B cell (primary cell): ENCODE measurements at places on chromosomes 12 and 14. TPM values are rescaled to one million over a fixed set of nuclear protein-coding genes. Genes with fewer than 3 reads are reported as not detected.

The RPL10L gene
- total RNA-seq, result not detected in 2 replicates

The NPAS3 gene
- total RNA-seq, result not detected in 2 replicates

The OR4E2 gene
- total RNA-seq, result not detected in 2 replicates

The SYNDIG1L gene
- not detected in 2 replicates for total RNA-seq

DNA sequence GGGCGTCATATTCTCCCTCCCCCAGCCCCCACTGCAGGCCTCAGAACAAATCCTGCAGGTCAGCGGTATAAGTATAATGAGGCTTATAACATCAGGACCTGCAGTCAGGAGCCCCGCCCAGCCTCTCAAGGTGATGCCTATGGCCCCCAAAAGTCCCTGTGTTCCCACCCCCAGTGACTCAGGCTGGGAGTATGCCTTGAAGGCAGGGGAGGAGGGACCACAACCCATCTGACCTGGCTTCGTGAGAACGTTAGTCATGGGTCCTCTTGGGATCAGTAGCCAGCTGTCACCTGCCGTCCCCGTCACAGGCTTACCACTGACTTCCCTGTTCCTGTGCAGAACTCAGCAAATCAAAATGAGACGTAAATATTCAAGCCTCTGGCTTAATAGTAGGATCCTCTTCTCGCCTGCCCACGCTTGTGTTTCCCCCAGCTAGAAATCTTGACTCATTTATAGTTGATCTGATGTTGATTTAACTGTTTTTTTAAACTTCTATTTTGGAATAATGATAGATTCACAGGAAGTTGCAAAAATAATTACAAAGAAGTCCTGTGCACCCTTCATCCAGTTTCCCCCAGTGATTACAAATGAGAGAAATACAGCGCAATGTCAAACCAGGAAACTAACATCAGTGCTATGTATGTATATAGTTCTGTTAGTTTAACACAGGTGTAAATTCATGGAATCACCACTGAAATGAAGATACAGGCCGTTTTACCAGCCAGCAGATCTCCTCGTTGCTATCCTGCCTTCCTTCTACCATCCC lies 107.5 kb downstream of the ADGRD1 start:
- DNase-seq, result peak; percentile 28

DNA sequence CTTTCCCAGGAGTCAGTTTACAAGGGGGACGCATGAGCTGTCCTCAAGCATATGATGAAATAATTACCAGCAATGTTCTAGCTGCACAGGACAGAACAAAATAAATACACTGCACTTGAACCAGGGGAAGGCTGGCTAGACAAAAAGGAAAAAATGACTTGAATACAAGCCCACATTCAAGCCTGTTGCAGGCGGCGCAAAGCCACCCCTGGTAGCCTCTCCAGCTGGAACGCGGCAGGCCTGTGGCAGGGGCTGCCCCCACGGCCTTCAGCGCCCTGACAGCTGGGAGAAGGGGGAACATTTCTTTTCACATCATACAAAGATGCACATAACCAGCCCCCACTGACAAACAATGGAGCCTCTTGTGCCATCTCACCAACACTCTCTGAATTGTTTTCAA lies 57.1 kb downstream of the TRAFD1 start:
- DNase-seq, result no peak

- no peak for DNase-seq
Observed at GRCh38 chr14:93824518-93825234, 36.4 kb upstream of the PRIMA1 start.

- DNase-seq, result no peak
Observed at GRCh38 chr14:75312341-75312740, 33.7 kb downstream of the FOS start.

GRCh38 chr14:100589760-100590469 lies 2.7 kb upstream of the BEGAIN start:
- DNase-seq, result no peak

GRCh38 chr12:132321321-132322118 lies 7.9 kb downstream of the GALNT9 start:
- DNase-seq, result no peak

DNA sequence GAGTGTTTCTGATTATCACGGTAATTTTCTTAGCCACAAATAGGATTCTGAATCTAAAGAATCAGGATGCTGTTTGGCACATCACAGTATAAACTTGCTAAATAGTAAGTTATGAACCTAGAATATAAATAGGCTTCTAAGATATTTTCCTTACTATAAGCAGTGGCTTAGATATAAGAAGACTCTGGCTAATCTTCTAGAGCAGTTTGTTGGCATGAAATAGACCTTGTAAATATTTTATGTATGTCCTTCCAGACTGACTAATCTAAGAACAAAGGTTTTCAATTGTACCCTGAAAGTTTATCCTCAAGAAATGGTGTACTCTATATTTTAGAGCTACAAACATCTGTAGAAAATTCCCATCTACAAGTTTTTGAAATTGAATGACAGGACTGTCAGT lies 48.3 kb downstream of the LMNTD1 start:
- no peak for DNase-seq

GRCh38 chr14:87148655-87149054 lies 844.3 kb downstream of the GALC start:
- DNase-seq, result no peak
